ENCODE measurements at places on chromosomes 11 and 22.

DNA sequence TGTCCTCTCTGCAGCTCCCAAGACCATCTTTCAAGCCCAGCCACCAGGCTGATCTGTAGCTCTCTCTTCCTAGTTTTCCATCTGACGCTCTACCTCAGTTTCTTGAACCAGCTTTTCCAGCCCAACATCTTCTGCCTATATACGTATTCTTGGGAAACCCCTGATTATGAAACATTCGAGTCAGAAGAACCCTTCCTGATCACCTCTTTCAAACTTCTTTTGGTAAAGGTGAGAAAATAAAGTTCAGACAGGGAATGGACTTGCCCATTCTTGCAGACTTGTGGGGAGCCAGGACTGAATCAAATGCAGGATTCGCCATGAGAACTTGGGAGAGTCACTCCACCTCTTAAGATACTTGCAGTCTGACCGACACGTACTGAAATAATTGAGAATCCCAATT lies 169.5 kb upstream of the NARS2 start:
- DNase-seq = no peak

GRCh38 chr11:75403037-75403436 lies 3.7 kb downstream of the RPS3 start:
- DNase-seq = no peak

GRCh38 chr11:132623511-132623910 lies 908.8 kb downstream of the OPCML start:
- no peak for DNase-seq

DNA sequence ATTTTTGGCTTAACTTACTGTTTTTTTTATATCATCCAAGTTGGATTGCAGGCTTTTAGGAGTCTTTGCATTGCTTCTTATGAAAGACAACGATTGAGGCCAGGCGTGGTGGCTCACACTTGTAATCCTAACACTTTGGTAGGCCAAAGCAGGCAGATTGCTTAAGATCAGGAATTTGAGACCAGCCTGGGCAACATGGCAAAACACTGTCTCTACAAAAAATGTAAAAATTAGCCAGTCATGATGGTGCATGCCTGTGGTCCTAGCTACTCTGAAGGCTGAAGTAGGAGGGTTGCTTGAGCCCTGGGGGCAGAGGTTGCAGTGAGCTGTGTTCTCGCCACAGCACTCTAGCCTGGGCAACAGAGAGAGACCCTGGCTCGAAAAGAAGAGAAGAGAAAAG lies 56.6 kb downstream of the BID start:
- no peak for DNase-seq

DNA sequence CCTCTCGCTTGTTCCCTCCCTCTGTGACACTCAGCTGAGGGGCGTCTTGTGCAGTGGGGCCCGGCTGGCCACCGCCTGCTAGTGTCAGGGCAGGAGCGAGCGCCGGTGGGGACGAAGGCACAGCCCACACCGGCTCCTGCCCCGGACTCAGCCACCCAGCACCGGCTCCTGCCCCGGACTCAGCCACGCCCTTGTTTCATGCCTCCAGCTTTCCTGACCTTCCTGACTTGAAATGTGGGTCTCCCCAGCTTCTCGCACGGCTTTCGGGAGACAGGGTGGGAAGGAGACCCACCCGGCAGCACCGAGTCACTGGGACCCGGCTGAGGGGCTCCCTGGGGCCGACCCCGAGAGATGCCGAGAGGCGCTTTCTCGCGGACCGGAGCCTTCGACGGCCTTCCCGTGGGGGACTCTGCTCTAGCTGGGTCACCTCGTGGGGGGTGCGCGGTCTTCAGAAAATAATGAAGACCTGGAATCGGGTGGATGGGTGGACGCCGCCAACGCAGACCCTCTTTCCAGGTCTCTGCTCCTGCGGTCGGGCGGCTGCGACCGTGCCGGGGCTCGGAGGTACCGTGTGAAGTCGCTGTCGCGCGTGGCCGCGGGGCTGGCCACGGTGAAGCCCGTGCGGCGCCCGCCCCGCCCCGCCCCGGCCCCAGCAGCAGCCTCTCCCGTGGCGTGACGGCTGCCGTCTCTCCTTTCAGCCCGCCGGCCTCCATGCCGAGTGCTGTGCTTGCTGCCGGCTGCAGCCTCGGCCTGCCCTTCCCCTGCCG lies 10.2 kb downstream of the GLB1L2 start:
- no peak for DNase-seq

DNA sequence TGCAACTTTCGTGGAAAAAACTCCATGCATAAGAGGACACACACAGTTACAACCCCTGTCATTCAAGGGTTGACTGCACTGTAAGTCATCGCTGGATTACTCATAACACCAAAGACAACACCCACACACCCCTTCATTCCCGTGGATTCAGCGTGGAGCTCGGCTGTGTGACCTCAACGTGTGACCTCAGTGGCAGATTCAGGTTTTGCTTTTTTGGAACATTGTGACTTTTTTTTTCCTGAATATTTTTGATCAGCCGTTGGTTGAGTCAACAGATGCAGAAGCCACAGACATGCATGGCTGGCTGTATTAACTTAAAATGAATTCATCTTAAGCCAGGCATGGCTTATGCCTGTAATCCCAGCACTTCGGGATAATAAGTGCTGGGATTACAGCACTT lies 19.7 kb upstream of the MUC5AC start:
- no peak for DNase-seq

DNA sequence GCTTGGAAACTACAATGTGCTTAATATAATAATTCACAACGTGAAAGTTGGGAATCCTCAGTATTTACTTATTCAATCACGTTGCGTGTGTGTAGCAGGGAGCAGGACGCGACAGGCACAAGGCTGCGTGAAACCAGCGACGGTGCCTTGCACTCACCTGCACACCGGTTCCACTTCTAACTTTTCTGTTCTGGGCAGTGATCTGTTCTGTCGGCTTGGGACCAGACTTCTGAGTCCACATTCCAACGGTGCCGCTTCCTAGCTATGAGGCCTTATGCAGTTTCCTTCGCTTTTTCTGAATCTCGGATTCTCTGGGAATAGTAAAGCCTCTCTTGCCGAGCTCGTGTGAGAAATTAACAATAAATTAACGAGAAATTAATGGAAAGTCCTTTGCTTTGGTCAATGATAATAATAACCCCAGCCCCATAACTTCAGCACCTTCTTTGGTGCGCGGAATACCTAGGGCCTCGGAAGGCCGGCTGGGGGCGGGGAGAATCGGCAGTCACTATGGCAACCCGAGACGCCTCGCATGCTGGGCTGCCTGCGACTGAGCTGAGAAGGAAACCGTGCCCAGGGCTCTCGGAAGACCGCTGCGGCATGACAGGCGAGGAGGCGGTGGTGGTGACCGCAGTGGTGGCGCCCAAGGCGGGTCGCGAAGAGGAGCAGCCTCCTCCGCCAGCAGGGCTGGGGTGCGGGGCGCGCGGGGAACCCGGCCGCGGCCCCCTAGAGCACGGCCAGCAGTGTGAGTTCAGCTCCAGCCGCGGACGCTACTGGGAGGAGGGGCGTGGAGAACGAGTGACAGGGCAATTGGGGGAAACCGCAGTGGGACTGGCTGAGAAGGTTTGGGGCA lies at the start of gene C11orf97:
Gene C11orf97, plus strand, starts transcription at position 530 of the 850 bp plus-strand sequence. Its CDS starts 68 bp downstream, at position 598.
- DNase-seq = peak; percentile 44

GRCh38 chr22:30326706-30327362 lies at the start of gene TBC1D10A:
TSS of gene TBC1D10A (minus strand) at chr22:30326941. CDS start at chr22:30326881, 60 bp downstream.
- DNase-seq = peak; percentile 94

DNA sequence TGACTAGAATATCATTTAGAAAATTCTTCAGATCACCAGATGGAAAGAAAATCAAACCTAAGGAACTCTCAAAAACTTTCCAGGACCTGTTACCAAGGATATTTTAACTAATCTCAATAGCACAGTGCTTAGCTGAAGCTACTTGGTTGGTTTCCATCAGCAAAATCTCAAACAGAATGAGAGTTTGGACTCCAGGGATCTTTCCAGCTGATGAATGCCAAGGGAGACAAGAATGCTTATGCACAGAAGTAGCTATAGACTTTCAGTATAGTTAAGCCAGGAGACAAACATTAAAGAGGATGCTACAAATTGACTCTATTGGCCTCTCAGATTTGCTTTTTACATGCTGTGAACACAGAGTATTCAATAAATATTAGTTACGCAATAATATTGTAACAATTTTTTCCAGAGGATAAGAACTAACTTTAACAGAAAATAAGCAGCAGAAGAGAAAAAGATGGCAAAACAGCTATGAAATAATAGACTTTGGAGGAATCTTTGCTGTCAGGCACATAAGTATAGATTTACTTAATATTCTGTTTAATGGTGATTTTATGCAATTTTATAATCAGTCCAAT lies 331.4 kb downstream of the DLG2 start:
- DNase-seq = no peak

DNA sequence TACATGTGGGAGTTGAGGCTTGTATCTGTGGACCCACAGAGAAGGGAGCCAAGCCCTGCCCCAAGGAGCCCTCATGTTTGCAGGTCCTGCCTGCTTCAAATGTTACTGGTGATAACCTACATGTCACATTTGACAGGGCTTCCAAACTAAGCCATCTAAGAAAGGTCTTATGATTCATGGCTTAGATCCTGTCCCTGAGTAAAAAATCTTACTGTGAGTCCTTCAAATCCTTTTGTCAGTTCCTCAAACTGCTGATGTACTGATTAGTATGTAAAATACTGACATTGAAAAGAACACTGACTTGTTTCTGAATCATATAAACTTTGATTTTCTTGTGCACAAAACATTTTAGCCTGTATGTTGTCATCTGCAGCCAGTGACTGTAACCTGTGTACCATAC lies 1.0 kb upstream of the PANX1 start:
- no peak for DNase-seq

- DNase-seq = no peak
Observed at GRCh38 chr11:96205460-96205809, 137.6 kb downstream of the MAML2 start.

DNA sequence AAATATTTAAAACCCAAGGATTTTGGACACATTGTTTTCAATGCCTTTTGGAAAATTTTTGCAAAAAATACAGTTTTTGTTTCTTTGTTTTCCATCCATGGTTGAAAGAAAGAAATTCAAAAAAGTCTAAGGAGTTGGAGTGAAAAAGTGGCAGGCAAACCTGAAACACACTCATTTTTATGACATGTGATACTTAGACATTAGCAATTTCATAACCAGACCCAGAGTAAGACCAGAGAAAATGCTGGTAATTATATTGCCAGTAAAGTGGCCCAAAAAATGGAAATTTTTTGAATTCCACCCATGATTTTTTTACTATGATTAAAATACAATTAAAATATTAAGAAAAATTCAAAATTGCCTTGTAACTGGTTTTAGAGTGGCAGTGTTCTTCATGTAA lies 128.2 kb downstream of the SLC17A6 start:
- no peak for DNase-seq

- peak; percentile 72 for DNase-seq
Observed at GRCh38 chr22:37051391-37052385, at the start of gene KCTD17. TSS of gene KCTD17 (plus strand) at chr22:37051742. CDS start at chr22:37051761, 19 bp downstream.

DNA sequence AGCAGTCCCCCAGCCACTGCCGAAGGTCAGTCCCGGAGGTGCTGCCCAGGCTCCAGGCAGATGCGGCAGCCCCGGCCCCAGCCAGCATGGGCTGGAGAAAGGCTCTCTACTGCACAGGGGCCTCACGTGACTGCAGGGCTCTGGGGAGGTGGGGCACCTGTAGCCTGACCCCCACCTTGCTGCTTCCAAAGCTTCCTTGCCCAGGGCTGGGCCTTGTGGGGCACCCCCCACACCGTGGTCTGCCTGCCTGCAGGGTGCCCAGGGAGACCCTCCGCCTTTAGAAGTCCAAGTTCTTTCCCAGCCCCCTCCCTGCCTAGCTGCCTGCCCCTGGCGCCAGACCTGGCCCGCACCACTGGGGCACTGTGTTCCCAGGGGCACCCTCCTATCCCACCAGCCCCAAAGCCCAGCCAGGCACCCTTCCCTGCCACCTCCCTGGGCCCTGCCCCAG lies 28.4 kb upstream of the TXNRD2 start:
- DNase-seq = no peak

DNA sequence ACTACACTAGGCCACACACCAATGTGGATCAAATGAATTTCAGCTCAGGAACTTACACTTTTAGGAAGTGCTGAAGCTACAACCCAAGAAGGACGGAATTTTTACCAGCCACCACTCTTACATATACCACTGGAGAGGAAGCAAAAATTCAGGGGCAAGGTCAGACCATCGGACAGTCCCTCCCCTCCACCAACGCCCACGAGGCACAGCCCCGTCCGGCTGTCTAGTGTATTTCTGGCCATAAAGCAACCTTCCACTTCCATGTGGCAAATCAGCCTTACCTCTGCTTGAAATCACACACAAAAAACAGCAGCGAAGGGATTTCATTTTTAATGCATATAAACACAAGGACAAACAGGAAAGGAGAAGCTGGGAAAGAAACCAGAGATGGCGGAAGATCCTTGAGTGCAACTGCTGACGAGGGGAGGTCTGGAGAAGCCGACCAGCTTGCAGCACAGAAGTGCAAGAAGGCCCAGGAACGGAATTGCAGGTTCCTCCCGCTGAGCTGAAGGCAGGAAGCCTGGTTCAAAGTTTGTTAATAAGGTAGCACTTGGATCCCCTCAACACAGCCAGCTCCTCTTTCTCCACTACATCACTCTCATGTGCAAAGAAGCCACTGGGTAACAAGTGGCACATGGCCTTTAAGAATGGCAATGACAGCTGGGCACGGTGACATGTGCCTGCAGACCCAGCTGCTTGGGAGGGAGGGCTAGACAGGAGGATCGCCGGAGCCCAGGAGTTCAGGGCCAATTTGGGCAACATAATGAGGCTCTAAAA lies 71.5 kb downstream of the SHANK2 start:
- DNase-seq = no peak

DNA sequence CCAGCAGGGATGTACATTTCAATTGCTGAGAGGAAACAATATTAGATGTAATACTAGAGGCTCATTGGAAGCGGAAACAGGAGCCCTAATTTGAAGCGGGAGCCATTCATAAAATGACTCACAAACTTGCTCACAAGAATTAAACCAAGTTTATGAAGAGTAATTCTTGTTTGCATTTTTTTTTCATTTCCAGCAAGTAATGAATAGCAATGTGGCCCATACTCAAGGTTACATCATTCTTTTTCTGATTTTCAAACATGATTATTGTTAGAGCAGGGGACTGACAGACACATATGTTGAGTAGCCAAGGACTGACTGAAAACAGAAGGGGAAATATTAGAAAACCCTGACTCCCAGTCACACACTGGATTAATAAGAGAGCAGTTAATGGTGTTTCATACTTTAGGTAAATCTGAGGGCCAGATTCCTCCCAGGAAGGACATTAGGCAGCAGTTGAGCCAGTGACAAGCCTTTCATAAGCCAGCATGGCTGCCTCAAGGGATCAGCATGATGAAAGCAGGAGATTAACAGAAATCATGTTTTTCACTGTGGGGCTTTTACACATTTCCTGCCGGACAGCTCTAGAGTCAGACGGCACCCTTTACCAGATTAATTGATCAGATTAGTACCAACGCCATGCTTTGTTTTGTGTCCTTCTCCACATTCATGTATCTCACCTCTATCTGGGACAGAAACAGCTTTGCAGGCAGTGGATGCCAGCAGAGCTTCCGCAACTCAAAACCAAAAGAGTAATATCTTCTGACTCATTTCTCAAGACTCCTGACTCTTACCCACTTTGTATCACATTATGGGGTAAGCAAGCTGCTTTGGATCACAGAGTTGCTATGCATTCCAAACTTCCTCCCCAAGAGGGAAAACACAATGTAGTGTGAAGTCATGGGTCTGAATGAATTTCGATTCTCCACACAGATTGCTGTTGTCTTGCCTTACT lies 831.6 kb downstream of the KCNA4 start:
- DNase-seq = no peak

GRCh38 chr11:118142081-118142480 lies 10.5 kb downstream of the SCN4B start:
- no peak for DNase-seq

- no peak for DNase-seq
Observed at GRCh38 chr11:122365610-122366360, 249.8 kb upstream of the BLID start.

GRCh38 chr11:59009661-59010060 lies 70.4 kb downstream of the GLYATL1 start:
- no peak for DNase-seq
